ENCODE measurements at places on chromosomes 1 and 21.

DNA sequence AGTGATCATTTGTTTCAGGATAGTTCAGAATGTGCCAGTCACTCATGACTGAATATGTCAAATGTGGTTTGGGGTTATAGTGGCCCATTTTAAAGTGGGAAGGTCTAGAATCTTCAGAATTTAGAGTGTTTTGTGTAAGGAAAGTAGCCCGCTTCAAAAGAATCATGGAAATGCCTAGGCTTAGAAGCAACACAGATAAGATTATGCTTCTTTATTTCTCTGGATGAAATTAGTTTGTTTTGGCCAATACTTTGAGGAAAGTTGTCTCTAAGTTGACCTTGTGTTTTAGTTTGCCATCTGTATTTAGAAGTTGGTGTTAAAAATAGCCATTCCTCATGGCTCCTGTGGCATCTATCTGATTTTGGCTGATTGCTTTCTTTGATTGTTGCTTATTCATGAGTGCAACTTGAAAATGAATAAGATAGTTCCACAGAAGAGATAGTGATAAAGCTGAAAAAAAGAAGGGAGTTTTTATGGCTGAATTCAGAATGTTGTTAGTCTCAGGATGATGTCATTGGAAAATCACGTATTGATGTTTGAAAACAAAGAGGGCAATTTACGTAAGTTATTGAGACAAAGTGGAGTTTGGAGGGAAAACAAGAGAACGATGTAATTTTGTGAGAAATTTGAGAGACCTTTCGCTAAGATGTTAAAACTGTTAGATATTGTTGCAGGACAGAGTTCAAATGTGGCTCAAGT is 71.9 kb downstream of the PLA2G4A start:
- DNase-seq: no peak

DNA sequence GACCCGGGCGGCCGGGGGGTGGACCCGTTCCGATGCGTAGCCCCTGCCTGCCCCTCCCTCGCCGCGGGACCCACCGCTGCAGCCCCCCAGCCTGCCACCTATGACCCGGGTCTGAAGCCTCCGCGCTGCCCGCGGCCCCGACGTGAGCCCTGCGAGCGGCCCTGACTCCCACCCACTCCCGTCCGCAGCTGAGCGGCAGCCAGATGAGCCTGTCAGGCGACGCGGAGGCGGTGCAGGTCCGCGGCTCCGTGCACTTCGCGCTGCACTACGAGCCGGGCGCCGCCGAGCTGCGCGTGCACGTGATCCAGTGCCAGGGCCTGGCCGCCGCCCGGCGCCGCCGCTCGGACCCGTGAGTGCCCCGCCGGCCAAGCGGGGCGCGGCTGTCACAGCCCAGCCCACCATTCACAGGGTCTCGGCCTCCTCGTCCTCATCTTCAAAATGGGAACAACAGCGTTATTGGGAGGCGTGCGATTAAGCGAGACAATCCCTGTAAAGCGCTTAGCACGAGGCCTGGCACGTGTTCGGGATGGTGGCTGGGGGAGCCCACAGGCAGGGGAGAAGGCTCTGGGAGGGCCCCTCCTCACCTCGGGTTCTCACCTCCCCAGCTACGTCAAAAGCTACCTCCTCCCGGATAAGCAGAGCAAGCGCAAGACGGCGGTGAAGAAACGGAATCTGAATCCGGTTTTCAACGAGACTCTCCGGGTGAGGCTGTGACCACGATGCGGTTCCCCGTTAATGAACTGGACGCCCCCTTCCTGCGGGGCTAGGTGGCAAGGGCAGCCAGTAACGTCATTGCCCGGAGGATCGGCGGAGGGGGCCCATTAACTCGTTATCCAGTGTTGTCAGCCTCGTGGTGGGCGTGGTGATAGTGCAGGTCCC is 8.2 kb downstream of the SYTL1 start:
- DNase-seq: no peak

DNA sequence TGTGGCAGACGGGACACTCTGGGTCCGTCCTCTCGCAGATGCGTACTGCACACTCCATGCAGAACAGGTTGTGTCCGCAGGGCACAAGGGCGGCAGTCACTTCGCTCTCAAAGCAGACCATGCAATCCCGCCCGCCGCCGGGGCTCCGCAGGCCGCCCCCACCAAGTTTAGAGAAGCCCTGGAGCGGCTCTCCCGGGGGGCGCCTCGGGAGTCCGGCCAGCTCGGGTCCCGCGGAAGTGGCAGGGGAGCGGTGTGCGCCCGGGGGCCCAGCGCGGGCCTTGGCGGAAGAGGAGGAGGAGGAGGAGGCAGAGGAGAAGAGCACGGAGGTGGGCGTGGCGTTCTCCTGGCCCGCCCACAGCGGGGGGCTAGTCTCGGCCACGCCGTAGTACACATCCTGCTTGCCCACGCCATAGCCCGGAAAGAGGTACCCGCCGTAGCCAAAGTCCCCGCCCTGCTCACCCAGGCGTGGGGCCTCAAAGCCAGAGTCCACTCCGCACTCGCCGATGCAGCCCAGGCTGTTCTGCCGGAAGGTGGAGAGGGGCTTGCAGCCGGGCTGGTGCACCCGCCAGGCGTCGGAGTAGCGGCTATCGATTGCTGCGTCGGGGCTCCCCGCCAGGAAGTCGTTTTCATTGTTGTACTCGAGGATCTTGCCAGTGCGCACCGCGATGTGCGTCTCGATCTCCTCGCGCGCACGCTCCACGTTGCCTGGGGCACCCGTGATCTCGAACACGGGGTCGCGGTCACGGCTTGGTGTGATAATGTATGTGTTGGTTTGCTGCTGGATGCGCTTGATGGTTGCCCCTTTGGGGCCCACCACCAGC is 5.4 kb downstream of the MEX3A start:
- no peak for DNase-seq

DNA sequence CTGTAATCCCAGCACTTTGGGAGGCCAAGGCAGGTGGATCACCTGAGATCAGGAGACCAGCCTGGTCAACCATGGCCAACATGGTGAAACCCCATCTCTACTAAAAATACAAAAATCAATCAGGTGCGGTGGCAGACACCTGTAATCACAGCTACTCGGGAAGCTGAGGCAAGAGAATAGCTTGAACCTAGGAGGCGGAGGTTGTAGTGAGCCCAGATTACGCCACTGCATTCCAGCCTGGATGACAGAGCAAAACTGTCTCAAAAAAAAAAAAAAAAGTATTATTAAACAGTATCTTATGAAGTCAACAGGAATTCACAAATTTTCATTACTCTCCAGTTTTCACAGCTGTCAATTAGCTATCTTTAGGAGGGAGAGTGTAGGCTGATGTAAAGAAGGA is 3.8 kb downstream of the ACBD6 start:
- no peak for DNase-seq

- no peak for DNase-seq
Measured at GRCh38 chr1:26530895-26531598, 1.5 kb downstream of the RPS6KA1 start.

DNA sequence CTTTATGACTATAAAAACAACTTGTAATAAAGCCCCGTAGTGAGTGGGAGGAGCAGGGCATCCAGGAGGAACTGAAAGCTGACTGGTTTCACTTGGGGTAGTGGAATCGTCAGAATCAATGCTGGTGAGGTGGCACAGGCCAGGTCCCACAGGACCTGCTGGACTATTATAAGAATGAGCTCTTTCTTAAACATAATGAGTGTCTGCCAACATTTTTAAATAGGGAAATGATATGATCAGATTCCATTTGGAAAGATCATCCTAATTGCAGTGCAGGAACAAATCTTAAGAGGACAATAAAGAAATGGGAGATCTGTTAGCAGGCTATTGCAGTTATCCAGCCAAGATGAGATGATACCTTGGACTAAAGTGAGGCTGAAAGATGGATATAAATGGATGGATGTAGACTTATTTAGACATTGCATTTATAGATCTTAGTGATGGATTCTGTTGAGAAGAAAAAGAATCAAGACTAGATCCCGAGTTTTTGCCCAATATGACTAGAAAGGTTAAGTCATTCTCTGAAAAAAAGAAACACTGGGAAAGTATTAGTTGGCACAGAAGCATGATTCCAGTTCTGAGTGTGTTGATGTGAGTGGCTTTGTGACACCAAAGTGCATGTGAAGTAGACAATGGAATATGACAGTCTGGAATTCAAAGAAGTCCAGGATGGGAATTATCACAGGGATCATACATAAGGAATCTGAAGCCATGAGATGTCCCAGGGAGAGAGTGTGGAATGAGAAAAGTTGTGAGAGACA is 153.3 kb upstream of the SGIP1 start:
- no peak for DNase-seq

DNA sequence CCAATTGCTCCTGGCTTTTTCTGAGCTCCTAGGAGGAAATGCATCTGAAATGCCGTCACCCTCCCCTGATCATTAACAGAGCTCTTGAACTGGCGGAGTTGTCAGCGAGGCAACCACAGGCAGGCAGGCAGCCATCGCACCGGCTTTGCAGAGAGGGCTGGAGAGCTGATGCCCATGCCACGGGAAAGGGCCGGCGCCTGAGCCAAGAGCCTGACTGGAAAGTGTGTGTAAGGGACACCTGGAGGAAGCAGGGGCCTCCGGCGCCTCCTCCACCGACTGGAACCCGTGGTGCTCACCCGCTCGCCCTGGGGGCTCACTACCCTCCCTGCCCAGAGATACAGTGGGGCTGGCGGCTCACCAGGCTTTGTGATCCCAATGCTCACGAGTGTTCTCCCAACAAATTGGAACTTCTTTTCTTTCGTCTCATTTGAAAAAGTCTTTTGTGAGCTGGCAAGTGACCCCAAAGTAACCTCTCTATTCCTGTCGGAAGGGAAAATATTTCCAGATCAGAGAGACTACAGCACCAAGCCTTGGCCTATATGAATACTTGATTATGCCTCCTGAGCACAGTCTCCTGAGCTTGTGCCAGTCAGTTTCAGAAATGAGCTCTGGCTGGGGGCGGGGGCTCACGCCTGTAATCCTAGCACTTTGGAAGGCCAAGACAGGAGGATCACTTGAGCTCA is 97.7 kb upstream of the SLC25A33 start:
- DNase-seq: no peak

GRCh38 chr1:91073299-91073698 is 51.5 kb upstream of the ZNF644 start:
- DNase-seq: no peak

DNA sequence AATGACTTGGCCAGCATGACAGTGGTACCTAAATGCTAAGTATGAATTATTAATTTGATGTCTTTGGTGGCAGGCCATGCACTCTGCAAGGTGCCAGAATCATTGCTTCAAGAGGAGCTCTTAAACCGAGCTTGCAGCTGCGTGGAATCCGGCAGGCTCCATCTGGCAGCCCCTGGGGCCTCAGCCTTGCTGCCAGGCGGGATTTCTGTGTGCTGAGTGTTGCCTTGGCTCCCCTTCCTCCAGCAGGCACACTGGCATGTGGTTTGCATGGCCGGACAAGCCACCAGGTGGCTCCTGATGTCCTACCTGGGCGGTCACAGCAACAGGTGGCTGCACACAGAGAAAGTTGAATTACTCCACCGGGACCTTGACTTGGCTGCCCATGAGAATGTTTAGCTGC is 155.4 kb downstream of the URB2 start:
- DNase-seq: no peak

- no peak for DNase-seq
Measured at GRCh38 chr1:39085174-39085573, 59.0 kb downstream of the NDUFS5 start.

GRCh38 chr21:25005388-25005787 is 601.9 kb downstream of the MRPL39 start:
- no peak for DNase-seq

DNA sequence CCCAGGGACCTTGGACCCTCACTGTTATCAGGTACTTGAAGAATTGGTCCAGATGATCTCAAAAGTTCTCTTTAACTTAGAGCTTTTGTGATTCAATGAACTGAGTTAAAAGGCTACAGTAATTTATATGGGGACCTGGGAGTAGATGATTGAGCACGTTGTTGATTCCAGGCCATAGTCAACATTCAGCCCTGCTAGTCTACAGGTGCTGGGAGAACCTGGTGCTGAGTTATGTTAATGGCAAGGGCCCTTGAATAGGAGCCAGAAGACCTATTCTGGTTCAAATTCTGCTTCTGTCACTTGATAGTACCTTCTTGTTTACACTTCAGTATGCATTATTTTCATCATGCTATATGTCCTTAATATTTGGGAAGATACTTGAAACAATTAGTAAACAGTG is 11.2 kb downstream of the DYRK3 start:
- no peak for DNase-seq

- no peak for DNase-seq
Measured at GRCh38 chr1:156928043-156928602, 7.7 kb downstream of the LRRC71 start.

GRCh38 chr1:32045772-32046171 is 27.0 kb upstream of the TMEM39B start:
- no peak for DNase-seq

- no peak for DNase-seq
Measured at GRCh38 chr1:172145656-172146055, 274.8 kb upstream of the C1orf105 start.

DNA sequence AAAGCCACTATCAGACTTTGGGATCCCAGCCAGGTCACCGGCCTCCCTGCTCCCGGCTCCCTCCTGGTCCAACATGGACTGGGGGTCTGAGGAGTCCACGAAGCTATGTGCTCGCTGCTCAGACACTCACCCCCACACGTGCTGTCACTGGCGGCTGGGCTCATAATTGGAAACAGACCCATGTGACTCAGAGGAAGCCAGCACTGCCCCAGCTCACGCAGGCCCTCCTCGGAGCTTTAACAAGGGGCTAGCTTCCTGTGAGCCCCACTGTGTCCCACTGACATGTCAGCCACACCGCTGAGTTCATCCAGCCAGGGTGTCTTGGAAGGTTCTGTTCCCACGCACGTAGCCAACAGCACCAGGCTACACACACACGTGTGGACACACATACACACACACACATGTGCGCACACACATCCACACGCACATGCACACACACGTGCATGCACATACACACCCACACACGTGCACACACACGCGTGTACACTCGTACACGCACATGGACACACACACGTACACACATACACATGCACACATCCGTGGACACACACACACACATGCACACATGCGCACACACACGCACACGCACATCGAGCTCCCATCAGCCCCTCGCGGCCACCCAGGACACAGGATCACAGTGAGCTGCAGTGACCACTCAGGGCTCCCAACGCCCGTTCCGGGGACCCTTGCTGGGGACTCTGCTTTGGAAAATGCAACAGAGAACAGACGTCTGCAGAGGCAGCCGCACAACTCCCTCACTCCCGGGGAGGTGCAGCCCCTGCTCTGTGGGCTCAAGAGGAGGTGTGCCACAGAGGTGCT is 18.4 kb upstream of the COL6A2 start:
- DNase-seq: no peak

GRCh38 chr1:61338899-61339298 is 256.5 kb downstream of the NFIA start:
- DNase-seq: no peak
